ENCODE measurements at places on chromosomes 13 and 19.

DNA sequence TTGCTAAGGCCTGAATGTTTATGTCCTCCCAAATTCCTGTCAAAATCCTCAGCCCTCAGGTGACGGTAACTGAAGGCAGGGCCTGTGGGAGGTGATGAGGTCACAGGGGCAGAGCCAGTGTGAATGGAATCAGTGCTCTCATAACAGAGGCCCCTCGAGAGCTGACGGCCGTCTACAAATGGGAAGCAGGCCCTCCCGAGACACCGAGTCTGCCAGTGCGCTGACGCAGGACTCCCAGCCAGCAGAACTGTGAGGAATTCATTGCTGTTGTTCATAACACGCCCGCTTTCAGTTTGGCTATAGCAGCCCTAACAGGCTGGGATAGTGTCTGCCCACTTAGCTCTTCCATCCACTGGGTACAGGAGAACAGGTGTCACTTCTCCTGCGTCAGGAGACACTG, 41.2 kb downstream of the CARS2 start:
- DNase-seq = no peak

- no peak for DNase-seq
Observed at GRCh38 chr19:33552191-33552927, 30.8 kb upstream of the PEPD start.

GRCh38 chr19:35869327-35870123, 1.2 kb downstream of the APLP1 start:
- peak; percentile 97 for DNase-seq

- DNase-seq = no peak
Observed at GRCh38 chr13:26973946-26974345, 197.7 kb downstream of the USP12 start.

DNA sequence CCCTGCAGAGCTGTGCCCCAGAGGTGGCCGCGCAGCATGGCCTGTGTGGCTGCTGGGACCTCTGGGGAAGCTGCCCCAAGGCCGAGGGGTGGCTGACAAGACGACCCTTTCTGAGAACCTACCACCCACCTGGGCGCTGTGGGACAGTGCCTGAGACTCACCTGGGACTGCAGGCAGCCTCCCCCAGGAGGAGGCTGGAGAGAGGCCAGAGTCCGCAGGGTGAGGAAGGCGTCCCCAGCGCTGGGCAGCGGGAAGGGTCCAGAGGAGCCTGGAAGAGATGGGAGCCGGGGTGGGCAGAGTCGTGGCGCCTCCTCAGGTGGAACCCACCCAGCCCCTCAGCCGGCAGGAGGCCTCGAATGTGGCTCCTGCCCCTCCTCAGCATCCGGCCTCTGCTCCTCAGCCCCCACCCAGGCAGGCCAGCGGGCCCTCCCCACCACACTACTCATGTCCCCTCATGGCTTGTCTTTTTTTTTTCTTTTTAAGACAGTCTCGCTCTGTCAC, 25.3 kb downstream of the CILP2 start:
- DNase-seq = no peak

- no peak for DNase-seq
Observed at GRCh38 chr13:40666933-40667621, 636 bp upstream of the FOXO1 start.

- DNase-seq = no peak
Observed at GRCh38 chr13:25213715-25214114, 41.6 kb upstream of the AMER2 start.

- DNase-seq = no peak
Observed at GRCh38 chr13:41842036-41842620, 118.8 kb downstream of the VWA8 start.

GRCh38 chr13:75861786-75862185, 225.7 kb downstream of the LMO7 start:
- no peak for DNase-seq

DNA sequence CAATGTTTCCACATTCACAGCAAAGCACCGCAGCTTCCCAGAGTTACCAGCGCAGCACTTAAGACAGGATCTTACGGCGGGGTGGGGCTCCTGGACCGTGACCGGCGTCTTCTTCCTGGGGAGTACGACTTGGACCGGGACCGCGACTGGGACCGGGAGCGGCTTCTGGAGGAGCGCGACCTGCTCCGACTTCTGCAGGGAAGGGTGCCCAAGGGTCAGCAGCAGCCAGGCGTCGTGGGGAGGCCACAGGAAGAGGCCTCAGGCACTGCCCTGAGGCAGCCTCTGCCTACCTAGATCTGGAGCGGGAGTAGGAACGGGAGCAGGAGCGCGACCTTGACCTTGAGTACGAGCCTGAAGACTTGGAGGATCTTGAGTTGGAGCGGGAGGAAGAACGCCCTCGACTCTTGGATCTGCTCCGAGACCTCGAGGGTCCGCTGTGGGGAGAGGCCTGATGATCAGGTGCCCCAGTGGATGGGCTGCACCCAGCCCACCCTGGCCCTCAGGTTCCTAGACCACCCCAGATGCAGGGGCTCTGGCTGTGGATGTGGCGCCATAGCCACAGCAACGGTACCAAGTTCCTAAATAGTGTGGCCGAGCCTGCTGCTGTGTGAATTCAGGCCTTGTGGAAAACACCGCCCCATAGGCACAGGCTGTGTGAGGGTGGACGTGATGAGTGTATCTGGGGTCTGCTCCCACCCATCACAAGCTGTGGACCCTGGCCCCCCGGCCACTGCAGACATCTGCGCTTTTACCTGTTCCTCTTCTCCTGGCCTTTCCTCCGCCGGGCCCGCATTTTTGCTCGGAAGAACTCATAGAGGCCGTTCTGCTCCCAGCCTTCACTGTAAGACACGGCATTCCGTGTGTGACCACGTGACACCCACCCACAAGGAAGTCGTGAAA, 21.9 kb downstream of the CHERP start:
- DNase-seq = no peak

- no peak for DNase-seq
Observed at GRCh38 chr13:20192836-20193161, at the start of gene GJB2. Gene GJB2, minus strand, starts transcription at chr13:20192938. Its CDS starts 3,357 bp downstream, at chr13:20189581.

DNA sequence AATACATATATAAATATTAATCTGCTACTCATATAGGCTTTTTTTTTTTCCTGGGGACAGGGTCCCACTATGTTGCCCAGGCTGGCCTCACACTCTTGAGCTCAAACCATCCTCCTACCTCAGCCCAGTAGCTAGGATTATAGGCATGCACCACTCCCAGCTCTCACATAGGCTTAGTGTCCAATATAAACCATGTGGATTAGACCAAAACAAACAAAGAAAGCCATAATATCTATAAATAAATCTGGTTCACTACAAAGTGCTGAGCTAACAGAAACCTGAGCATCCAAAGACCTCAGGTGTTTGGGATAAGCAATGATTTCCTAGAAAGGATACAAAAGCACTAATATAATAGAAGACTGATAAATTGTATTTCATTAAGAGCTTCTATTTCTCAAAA, 26.0 kb downstream of the TBC1D4 start:
- no peak for DNase-seq

DNA sequence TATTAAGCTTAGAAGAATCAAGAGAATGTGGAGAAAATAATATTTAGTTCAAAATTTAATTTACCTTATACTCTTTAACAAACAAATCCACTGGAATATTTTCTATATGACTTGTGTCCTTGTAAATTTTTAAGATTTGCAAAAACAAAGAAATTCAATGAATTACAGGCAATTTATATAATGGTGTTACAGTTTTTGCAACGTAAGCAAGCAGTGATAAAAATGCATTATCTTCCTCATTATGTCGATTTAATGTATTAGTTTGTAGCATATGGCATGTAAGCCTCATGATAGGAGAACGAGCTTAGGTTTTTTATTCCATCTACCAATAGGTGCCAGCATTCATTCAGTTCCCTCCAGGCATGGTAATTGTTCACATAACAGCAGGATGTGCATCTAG, 100.0 kb upstream of the PCDH9 start:
- no peak for DNase-seq

DNA sequence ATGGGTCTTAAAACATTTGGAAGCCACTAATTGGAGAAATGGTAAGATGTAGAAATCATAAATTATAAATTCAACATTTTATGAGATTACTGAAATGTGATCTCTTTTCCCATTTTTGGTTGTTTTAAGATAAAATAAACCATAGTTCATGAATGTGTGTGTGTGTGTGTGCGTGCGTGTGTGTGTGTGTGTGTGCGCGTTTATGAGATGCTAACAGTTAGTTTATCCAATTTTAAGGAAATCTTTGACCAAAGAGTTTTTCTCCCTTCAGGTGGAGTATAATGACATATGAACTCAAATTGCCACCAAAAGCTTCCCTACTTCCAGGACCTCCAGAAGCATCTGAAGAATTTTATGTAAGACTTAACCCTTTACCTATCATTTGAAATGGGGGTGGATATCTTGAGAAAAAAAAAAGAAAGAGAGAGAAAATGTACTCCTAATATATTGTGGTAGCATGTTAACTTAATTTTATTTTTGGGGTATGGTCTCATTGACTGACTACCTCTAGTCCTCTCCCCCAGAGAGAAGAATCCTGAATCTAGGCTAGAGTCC, 98.1 kb upstream of the AKAP11 start:
- no peak for DNase-seq

DNA sequence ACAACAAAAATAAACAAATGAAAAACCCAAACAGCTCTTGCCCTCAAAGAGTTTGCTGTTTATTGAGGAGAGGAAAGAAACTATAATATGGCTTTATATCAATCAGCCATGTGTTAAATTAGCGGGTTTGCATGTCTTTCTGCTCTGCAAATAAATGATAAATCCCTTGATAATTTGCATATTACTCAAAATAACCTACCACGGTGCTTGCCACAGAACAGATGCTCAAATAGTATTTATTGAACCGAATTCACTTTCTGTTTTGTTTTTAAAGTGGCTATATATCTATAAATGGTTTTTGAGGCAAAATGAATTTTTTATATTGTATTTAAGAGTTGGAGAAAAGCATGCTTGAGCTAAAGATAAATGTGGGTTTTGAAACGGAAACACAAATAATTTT, 428.1 kb downstream of the ITGBL1 start:
- no peak for DNase-seq
